CD4-positive, CD25-positive, alpha-beta regulatory T cell (primary cell): ENCODE measurements at places on chromosomes 1 and 21.

DNA sequence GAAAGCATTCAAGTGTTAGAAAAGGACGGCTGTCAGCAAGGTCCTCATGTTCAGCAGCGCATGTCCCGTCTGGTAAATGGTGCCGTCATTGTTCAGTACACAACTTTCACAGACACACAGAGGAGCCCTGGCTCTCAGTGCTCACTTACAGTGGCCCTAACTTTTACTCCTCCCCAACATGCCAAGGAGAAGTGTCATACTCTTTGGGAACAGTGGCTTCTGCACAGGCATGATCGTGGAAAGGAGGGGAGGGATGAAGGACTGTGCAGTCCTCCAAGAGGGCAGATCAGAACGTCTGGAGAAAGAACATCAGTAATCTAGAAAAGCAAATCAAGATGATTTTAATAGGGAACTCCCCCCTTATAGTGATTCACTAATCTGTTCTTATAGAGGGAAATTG, 3.8 kb upstream of the GRHL3 start:
- no peak for DNase-seq

- DNase-seq: no peak
Observed at GRCh38 chr1:184186167-184186566, 134.6 kb downstream of the TSEN15 start.

DNA sequence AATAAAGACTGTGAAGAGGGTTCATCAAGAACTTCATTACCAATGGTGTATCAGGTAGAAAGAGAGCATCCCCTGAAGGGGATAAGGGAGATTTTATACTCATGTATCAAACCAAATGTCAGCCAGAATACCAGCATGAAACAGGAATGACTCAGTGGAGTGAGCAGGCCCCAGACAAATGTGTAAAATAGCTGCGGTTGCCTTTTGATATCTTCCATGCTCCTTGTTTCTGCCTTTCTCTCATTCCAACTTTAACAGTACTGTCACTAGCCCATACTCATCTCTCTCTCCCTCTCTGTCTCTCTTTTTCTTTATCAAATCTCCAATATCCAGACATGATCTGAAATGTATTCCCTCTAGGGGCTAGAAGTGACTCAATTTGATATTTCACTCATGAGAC, 47.8 kb downstream of the GPR88 start:
- no peak for DNase-seq

DNA sequence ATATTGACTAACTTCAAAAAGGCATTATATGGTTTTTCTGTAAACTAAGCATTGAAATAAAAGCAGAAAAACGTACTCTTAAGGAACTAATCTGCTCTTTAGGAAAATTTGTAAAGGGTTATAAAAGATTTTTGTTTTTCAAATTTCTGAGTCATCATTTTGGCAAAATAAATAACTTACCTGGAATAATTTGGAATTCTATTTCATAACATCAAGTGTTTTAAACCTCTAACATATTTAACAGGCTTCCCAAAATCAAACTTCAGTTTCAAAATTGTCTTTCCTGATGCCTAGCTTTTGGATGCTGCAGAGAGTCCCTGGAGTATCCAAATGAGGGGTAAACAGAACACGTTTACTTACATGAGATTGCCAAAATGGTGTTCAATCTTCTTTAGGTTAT, 108.5 kb downstream of the COP1 start:
- no peak for DNase-seq

- DNase-seq: no peak
Observed at GRCh38 chr1:186837806-186838205, 9.1 kb downstream of the PLA2G4A start.

- DNase-seq: no peak
Observed at GRCh38 chr1:46747683-46748288, 28.9 kb upstream of the EFCAB14 start.

DNA sequence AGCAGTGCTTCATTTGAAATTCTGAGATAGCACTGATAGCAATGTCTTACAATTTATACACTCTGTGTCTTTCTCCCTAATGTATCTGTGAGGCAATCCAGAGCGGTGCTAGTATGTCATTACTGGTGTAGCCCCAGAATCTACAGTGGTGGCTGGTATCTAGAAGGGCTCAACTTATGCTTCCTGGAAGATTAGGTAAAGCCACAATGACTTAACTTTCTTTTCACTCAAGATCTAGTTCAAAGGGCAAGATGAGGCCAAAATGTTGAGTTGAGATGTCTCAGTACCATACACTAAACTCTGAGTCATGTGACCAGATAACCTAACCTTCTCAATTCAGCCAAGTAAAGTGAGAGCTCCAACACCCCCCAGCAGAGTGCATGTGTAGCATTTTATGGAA, 77.5 kb downstream of the PAPPA2 start:
- no peak for DNase-seq
